ENCODE measurements at places on chromosomes 1 and 21.

- no peak for DNase-seq
- no peaks in the 10 kb centered on the region for H3K27me3 ChIP-seq
- no peak overlapping the region for H3K27ac ChIP-seq
- H3K4me1 ChIP-seq = no peaks in the 10 kb centered on the region
- no peak overlapping the region for H3K4me3 ChIP-seq
- H3K36me3 ChIP-seq = no peaks in the 10 kb centered on the region
Measured at GRCh38 chr1:64983110-64983509, 16.8 kb upstream of the JAK1 start.

GRCh38 chr21:33244779-33245105 is 15.0 kb downstream of the IFNAR2 start:
- H3K4me1 ChIP-seq = peaks cover 46% of the 10 kb centered on the region
- H3K27ac ChIP-seq = peak overlapping the region; percentile 82
- no peak for DNase-seq
- no peak overlapping the region for H3K4me3 ChIP-seq

DNA sequence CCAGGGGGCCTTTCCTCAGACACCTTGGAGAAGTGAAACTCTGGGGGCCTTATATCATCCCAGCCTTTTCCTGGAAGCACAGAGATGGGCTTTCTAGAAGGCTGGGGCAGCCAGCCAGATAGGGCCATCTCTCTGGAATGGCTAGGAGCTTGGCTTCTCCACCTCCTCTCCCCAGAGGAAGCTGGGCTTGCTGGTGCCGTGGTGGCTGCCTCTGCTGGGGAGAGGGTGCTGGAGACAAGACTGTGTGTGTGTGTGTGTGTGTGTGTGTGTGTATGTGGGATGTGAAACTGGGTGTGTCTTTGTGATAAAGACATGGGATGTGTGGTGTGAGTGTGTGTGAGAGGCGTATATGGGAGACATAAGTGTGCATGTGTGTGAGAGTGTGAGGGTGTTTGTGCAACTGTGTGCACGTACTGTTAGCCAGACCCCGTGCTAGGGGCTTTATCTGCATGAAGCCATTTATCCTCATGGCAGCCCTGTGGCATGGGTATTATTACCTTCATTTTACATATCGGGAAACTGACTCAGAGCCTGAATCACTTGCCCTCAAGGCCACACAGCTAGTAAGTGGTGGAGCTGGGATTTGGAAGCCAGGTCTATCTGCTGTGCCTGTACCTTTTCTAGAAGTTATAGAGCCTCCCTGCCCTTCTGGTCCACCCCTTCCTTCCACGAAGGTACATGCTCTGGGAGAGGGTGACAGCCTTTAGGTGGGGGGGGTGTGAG is 44.2 kb downstream of the PTPRU start:
- H3K4me1 ChIP-seq = no peaks in the 10 kb centered on the region
- H3K36me3 ChIP-seq = no peaks in the 10 kb centered on the region
- no peak for DNase-seq
- H3K27me3 ChIP-seq = no peaks in the 10 kb centered on the region
- H3K4me3 ChIP-seq = no peak overlapping the region

GRCh38 chr1:86018283-86018923 is 138.2 kb downstream of the COL24A1 start:
- no peaks in the 10 kb centered on the region for H3K36me3 ChIP-seq
- DNase-seq = peak; percentile 36
- no peak overlapping the region for H3K4me3 ChIP-seq
- no peak overlapping the region for H3K27ac ChIP-seq

DNA sequence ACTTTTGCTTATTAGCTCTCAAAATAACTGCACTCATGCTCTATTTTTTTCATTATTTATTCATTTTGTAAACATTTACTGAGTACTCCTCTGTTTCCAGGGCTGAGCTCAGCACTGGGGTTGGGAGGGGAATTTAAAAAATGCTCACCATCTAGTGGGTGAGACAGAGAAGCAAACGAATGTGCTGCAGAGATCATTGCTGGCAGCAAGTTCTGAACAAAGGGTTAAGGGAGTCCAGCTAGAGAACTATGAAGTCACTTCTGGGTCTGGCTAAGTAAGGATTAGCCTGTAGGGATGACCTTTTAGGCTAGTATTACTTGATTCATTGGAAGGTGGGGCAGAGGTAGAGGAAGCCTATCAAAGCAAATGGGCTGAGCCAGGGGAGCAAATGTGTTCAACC is 99.1 kb upstream of the ZNF644 start:
- H3K4me1 ChIP-seq = peaks cover 14% of the 10 kb centered on the region
- no peaks in the 10 kb centered on the region for H3K27me3 ChIP-seq
- H3K36me3 ChIP-seq = no peaks in the 10 kb centered on the region

- DNase-seq = peak; percentile 98
- peak within 1 kb of the TSS; percentile 89 for H3K27ac ChIP-seq
- peaks cover 24% of the 10 kb centered on the region for H3K4me1 ChIP-seq
- H3K36me3 ChIP-seq = peaks cover 18% of the 10 kb centered on the region
Measured at GRCh38 chr1:247007511-247008405, at the start of gene ZNF695. Gene ZNF695, minus strand, starts transcription at chr1:247008057. Its CDS starts 149 bp downstream, at chr1:247007908.

GRCh38 chr1:114668784-114669561 is 876 bp downstream of the DENND2C start:
- DNase-seq = no peak
- no peaks in the 10 kb centered on the region for H3K4me1 ChIP-seq
- H3K27ac ChIP-seq = no peak overlapping the region
- H3K36me3 ChIP-seq = no peaks in the 10 kb centered on the region
- H3K27me3 ChIP-seq = peaks cover 3% of the 10 kb centered on the region

GRCh38 chr1:237416924-237417655 is 375.1 kb downstream of the RYR2 start:
- H3K27me3 ChIP-seq = no peaks in the 10 kb centered on the region
- DNase-seq = no peak
- H3K27ac ChIP-seq = no peak overlapping the region
- no peak overlapping the region for H3K4me3 ChIP-seq

- no peaks in the 10 kb centered on the region for H3K4me1 ChIP-seq
- DNase-seq = no peak
- H3K4me3 ChIP-seq = no peak overlapping the region
- no peaks in the 10 kb centered on the region for H3K36me3 ChIP-seq
Measured at GRCh38 chr1:239814306-239814881, 277.3 kb upstream of the FMN2 start.

DNA sequence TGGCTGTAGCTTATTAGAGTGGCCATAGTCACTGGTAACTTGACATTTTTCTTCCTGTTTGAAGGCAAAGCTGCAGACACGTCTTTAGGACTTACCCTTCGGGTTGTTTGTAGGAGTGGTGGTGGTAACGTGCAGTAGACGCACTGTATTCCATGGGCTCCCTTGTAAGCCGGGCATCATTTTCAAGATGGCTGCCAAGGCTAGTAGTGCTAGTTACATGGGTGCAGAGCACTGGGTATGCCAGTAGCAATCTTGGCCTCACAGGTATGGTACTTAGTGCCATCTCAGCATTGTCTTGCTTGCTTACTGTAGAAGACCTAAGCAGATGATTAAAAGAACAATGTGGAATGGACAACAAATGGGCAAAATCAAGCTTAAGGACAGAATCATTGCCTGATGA is 1.9 kb downstream of the YBX1 start:
- H3K36me3 ChIP-seq = peaks cover 62% of the 10 kb centered on the region
- H3K27me3 ChIP-seq = no peaks in the 10 kb centered on the region
- H3K4me1 ChIP-seq = peaks cover 68% of the 10 kb centered on the region
- H3K27ac ChIP-seq = peak overlapping the region; percentile 38
- peak overlapping the region; percentile 74 for H3K4me3 ChIP-seq

GRCh38 chr1:6506210-6507036 is 15.0 kb upstream of the PLEKHG5 start:
- H3K4me3 ChIP-seq = no peak overlapping the region
- H3K4me1 ChIP-seq = no peaks in the 10 kb centered on the region
- DNase-seq = no peak
- no peak overlapping the region for H3K27ac ChIP-seq
- H3K27me3 ChIP-seq = no peaks in the 10 kb centered on the region

GRCh38 chr1:86084998-86085397 is 71.6 kb downstream of the COL24A1 start:
- H3K36me3 ChIP-seq = no peaks in the 10 kb centered on the region
- H3K27ac ChIP-seq = no peak overlapping the region
- H3K27me3 ChIP-seq = no peaks in the 10 kb centered on the region
- DNase-seq = no peak
- no peak overlapping the region for H3K4me3 ChIP-seq

GRCh38 chr1:102434421-102434820 is 437.7 kb upstream of the OLFM3 start:
- no peak overlapping the region for H3K27ac ChIP-seq
- no peak overlapping the region for H3K4me3 ChIP-seq
- H3K36me3 ChIP-seq = no peaks in the 10 kb centered on the region
- DNase-seq = peak; percentile 48
- H3K4me1 ChIP-seq = no peaks in the 10 kb centered on the region

GRCh38 chr1:206803221-206803730 is 31.0 kb upstream of the IL10 start:
- H3K27me3 ChIP-seq = no peaks in the 10 kb centered on the region
- peak overlapping the region; percentile 58 for H3K27ac ChIP-seq
- peaks cover 22% of the 10 kb centered on the region for H3K4me1 ChIP-seq
- no peaks in the 10 kb centered on the region for H3K36me3 ChIP-seq
- DNase-seq = peak; percentile 74

- no peaks in the 10 kb centered on the region for H3K36me3 ChIP-seq
- H3K27me3 ChIP-seq = no peaks in the 10 kb centered on the region
- no peak overlapping the region for H3K4me3 ChIP-seq
Measured at GRCh38 chr1:230334447-230334837, 91.7 kb downstream of the PGBD5 start.

GRCh38 chr1:183870351-183871077 is 65.6 kb downstream of the RGL1 start:
- no peaks in the 10 kb centered on the region for H3K4me1 ChIP-seq
- H3K36me3 ChIP-seq = no peaks in the 10 kb centered on the region
- no peak for DNase-seq
- no peak overlapping the region for H3K4me3 ChIP-seq
- H3K27ac ChIP-seq = no peak overlapping the region
- no peaks in the 10 kb centered on the region for H3K27me3 ChIP-seq

GRCh38 chr1:60835649-60836048 is 246.7 kb upstream of the NFIA start:
- H3K4me3 ChIP-seq = no peak overlapping the region
- H3K36me3 ChIP-seq = no peaks in the 10 kb centered on the region
- H3K4me1 ChIP-seq = no peaks in the 10 kb centered on the region
- no peak for DNase-seq
- H3K27ac ChIP-seq = no peak overlapping the region

- H3K27ac ChIP-seq = no peak overlapping the region
- peak; percentile 58 for DNase-seq
- no peak overlapping the region for H3K4me3 ChIP-seq
- H3K36me3 ChIP-seq = no peaks in the 10 kb centered on the region
Measured at GRCh38 chr1:37764414-37764825, 500 bp downstream of the EPHA10 start.

- no peak overlapping the region for H3K27ac ChIP-seq
- peaks cover 26% of the 10 kb centered on the region for H3K4me1 ChIP-seq
- DNase-seq = no peak
- no peaks in the 10 kb centered on the region for H3K27me3 ChIP-seq
- peaks cover 18% of the 10 kb centered on the region for H3K36me3 ChIP-seq
- no peak overlapping the region for H3K4me3 ChIP-seq
Measured at GRCh38 chr1:145991735-145992412, 4.5 kb downstream of the TXNIP start.

- no peaks in the 10 kb centered on the region for H3K4me1 ChIP-seq
- no peaks in the 10 kb centered on the region for H3K36me3 ChIP-seq
- H3K27me3 ChIP-seq = peaks cover 7% of the 10 kb centered on the region
Measured at GRCh38 chr1:22788254-22788661, 77.6 kb downstream of the EPHB2 start.

GRCh38 chr1:193629875-193630274 is 443.5 kb upstream of the B3GALT2 start:
- H3K27ac ChIP-seq = no peak overlapping the region
- no peak overlapping the region for H3K4me3 ChIP-seq
- DNase-seq = no peak
- no peaks in the 10 kb centered on the region for H3K36me3 ChIP-seq

GRCh38 chr1:118253053-118253915 is 68.3 kb upstream of the SPAG17 start:
- no peak overlapping the region for H3K4me3 ChIP-seq
- no peaks in the 10 kb centered on the region for H3K36me3 ChIP-seq
- DNase-seq = no peak
- no peaks in the 10 kb centered on the region for H3K4me1 ChIP-seq
- H3K27ac ChIP-seq = no peak overlapping the region

- DNase-seq = no peak
- no peak overlapping the region for H3K4me3 ChIP-seq
- H3K36me3 ChIP-seq = peaks cover 66% of the 10 kb centered on the region
Measured at GRCh38 chr1:108154314-108154713, 45.8 kb downstream of the SLC25A24 start.

- H3K27ac ChIP-seq = no peak overlapping the region
- no peak for DNase-seq
- H3K4me3 ChIP-seq = no peak overlapping the region
- no peaks in the 10 kb centered on the region for H3K4me1 ChIP-seq
- no peaks in the 10 kb centered on the region for H3K36me3 ChIP-seq
- peaks cover 21% of the 10 kb centered on the region for H3K27me3 ChIP-seq
Measured at GRCh38 chr1:181202986-181203555, 114.6 kb downstream of the IER5 start.

DNA sequence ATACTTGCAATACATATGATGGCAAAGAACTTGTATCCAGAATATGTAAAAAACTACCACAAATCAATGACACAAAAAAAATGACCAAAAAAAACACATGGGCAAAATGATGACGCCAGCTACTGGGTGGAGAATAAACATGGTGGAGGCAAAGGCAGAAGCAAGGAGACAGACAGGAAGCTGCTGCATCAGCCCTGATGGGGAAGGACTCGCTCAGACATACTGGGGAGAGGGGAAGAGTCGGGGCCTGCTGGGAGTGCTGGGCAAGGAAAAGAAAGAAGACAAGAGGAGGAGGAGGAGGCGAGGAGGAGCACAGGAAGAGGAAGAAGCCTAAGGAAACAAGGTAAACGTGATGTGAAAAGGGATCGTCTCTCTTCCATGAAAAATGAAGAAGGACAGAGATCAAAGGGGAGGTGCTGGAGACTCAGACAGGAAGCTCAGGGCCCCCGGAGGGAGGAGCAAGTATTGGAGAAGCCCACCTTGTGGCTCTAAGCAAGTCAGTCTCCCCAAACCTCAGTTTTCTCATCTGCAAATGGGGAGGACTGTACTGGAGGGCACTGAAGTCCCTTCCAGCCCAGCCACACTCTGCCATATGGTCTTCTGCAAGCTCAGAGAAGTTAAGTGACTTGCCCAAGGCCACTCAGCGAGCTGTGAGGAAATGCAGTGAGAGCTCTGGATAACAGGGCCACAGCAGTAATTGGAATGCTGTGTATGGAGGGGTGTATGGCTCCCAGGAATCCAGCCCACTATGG is 24.2 kb downstream of the OLFML2B start:
- DNase-seq = no peak
- no peaks in the 10 kb centered on the region for H3K36me3 ChIP-seq
- no peaks in the 10 kb centered on the region for H3K27me3 ChIP-seq
- no peaks in the 10 kb centered on the region for H3K4me1 ChIP-seq
- no peak overlapping the region for H3K27ac ChIP-seq

DNA sequence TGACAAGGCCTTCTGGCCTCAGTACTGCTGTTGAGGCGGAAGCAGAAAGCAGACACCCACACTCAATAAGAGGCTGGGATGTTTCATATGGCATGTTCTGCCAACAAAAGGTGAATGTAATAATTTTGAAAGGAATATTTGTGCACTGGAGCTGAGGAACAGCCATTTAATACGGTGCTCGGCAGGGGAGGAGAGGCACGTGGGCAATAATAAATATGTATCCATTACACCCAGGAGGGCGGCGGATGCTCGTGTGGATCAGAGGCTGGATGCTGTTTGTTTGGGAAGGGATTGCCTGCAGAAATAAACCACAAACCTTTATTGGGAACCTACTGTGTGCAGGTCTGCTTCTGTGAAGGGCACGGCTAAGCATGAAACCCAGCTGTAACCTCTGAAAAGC is 92.0 kb downstream of the VWA5B1 start:
- no peak overlapping the region for H3K27ac ChIP-seq
- H3K36me3 ChIP-seq = no peaks in the 10 kb centered on the region
- peaks cover 32% of the 10 kb centered on the region for H3K27me3 ChIP-seq
- no peak overlapping the region for H3K4me3 ChIP-seq
- no peaks in the 10 kb centered on the region for H3K4me1 ChIP-seq
- no peak for DNase-seq

All from DND-41 (cell line).